Activated T-cell treated with anti-CD3 and anti-CD28 coated beads, Interleukin-2, amount 50 U/mL, for 24 hours (primary cell): ENCODE measurements at places on chromosomes 5 and 9.

GRCh38 chr5:177023303-177023664 is 788 bp downstream of the ZNF346 start:
- DNase-seq: no peak

DNA sequence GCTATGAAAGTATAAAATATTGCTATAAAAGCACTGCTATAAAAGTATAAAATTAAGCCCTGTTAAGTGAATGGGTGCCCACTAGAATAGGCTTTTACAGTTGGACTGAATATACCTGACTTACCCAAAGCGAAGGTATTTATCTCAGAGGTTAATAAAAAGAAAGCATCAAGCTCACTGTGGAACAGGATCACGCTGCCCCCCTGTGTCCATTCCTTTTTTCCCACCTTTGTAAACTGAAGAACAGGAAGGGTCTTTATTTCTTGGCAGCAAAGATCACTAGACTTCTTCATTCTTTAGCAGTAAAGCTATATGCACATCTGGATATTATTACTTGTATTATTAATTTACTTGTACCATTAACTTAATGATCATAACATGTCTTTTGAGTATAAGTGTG is 22.1 kb upstream of the PLPP6 start:
- peak; percentile 39 for DNase-seq

DNA sequence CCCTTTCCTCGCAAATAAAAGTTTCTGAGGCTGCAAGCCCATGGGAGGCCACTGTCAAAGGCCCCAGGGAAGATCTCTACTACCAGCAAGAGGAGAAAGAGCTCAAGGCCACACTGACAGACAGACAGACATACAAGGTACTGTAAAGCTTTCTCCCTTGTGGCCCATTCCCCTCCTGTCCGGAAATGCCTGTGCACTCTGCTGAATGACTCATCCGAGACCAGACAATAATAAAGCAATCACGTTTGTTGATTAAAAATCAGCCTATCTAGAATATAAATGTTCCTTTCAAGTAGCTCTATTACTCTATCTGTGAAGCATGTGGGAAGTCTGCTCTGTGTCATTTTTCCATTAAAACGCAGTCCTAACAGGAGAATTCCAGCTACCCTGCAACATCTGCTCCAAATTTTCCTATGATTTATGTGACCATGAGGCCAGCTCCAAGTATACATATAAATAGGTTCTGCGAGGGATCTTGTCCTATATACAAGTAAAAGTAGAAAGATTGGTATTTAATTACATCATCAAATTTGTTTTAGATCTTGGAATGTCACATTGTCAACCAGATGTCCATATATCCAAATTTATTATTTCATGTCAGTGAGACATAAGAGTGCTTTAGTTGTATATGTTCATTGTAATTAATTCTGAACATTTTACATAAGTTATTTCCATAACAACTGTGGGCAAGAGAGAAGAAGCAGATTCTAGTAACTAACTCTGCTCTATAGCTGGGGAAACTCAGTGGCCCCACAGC is 34.7 kb upstream of the TGFBI start:
- no peak for DNase-seq

- no peak for DNase-seq
Measured at GRCh38 chr9:113179839-113180238, 29.0 kb downstream of the SLC31A2 start.

GRCh38 chr9:99860266-99860665 is 38.6 kb downstream of the NR4A3 start:
- DNase-seq: no peak

DNA sequence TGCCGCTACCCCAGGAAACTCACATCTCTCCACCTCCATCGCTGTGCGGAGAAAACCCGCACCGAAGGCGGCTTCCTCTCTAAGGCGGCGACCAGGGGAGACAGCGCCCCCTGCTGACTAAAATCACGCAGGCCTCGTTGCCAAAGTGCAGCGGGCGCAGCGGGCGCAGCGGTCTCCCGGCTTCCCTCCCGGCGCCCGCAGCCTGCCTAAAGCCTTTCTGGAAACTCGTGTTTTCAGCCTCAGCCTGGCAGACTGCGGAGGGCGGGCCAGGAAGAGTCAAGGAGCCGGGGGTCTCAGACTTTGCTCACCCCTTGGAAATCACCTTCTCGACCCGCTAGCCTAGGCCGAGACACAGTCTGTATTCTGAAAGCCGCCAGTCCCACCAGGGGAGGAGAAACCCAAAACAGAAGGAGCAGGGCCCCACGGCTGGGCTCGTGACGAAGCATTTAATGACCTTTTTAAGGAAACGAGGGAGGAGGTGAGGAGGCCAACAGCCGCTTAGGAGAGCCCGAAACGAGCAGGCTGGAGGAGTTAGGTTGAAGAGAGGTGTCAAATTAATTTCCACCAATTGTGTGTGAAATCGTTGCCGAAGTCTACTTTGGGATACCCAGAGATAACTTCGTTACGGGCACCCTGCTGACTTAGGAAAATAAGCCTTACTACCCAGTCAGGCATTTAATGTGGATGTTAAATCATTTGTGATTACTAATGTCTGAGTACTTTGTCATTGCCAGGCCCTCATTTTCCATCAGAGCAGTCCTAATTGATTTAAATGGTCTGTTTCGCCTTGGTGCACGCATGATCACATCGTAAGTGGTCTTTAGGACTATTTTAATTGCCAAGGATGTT is 7.3 kb upstream of the FOXB2 start:
- DNase-seq: peak; percentile 74

DNA sequence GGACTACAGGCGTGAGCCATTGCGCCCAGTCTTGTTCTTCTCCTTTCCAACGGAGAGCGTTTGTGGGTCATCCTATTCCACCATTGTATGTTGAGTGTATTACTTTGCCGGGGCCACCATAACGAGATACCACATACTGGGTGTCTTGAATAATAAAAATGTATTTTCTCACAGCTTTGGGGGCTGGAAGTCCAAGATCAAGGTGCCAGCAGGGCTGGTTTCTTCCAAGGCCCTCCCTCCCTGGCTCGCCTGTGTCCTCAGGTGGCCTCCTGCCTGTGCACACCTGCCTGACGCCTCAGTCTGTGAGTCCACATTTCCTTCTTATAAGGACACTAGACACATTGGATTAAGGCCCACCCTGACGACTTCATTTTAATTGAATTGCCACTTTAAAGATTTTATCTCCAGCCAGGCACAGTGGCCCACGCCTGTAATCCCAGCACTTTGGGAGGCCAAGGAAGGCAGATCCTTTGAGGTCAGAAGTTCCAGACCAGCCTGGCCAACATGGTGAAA is 175.1 kb downstream of the C9orf50 start:
- DNase-seq: no peak

GRCh38 chr5:2757563-2758351 is 6.3 kb upstream of the IRX2 start:
- no peak for DNase-seq

GRCh38 chr5:99955962-99956361 is 579.2 kb upstream of the FAM174A start:
- no peak for DNase-seq

DNA sequence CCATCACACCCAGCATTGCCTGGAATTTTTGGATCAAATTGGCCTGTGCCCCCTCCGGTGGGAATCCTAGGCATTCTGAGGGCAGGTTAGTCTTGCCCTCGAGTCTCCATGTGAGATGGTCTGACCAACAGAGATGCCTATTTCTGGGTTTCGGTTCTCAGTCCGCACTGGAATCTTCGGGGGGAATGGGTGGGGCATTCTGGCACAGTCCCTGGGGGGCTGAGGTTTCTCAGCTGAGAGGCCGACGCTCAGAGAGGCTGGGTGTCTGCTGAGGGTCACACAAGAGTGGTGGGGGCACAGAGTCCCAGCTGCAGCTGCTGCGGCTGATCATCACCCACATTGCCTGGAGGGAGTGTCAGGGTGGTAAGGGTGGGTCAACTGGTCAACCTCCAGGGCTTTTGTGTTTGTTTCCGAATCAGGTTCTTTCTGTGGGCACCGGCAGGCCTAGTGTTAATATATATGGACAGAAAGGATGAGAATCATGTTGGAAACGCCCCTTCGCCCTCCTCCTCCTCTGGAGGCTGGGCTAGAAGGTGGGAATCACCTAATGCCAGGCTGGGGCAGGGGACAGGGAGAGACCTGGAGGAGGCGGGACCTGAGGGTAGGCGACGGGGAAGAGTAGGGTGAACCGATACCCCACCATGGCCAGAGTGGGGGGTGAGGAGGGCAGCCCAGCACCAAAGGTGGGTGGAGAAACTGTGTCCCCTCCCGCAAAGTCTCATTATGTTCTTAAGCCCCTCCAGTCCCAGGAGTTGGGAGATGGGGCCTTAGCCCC is 149.5 kb upstream of the PHYKPL start:
- no peak for DNase-seq

GRCh38 chr5:90590-91547 is 1.1 kb upstream of the PLEKHG4B start:
- no peak for DNase-seq

DNA sequence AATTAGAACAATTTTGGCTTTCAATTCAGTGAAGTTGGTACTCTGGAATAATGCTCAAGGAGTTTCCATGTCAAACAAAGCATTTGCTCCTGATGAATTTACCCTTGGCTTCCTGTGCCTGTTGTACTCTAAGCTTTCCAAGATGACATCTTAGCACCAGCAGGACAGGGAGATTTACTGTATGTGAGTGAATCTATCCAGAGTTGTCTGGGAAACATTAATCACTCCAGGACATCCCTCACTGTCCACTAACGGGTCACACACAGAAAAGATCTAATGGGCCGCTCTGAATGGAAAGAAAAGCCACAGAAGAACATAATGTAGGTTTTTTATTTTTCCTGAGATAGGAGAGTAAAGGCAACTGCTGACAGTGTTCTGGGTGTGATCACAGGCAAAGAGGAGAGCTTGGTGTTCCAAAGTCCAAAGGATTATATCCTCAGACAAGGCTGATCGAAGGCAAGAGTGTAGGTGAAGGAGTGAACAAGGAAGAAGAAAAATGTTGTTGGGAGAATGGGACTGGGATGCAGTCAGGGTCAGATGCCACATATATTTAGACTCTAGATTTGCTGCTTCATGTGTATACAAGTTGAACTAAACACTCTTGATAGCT is 167.7 kb upstream of the RPS23 start:
- no peak for DNase-seq

DNA sequence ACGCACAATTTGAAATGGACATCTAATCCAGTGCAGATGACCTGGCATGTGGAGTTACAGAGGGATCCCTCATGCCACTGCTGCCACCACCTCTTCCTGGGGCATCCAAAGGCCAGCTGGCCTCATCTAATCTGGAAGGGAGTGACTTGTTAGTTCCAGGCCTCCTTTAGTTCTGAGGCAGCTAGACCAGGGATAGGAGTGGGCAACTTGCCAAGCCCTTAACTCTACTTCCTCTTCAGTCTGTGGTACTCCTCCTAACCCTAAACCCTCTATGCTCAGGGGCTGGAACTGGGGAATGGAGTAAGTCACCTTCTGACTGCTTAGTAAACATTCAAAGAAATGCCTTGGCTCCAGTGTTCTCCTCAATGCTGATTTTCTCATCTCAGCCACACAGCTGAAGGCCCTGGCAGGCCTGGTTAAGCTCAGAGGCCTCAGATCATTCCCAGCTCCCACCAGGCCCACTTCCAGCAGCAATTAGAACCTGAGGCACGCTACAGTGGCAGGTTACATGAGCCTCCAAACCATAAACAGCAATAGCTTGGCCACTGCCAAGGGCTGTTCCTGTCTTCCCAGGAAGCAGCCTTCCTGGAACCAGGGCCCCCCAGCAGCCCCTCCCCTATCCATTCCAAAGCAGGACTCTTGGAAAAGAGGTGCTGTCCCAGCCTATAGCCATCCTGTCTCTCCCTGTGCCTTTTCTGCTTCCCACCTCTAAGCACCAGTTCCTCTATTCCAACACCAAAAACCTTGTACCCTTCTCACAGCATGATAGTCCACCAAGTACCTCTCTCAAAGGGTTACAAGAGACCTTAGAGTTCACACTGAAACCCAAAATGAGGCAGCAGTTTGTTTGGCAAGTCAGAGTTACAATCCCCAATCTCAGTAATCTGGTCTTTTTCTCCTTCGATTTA is 2.0 kb downstream of the EIF4EBP3 start:
- DNase-seq: no peak

DNA sequence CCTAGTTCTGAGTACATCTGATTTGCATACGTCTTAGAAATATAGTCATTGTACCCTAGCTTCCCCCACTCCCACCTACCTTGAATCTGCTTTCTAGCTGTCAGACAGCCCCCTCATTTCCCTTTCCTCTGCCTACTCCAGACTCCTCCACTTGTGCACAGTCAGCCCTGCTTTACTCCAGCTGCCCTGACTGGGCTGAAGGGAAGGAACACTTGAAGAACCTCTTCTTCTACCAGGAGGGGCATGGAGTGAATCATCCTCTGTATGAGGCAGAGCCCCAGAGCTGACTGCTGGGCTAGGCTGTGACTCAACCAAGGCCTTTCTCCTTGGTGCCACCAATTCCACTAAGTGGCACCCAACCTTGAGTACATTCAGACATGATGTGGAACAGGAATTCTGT is 18.1 kb upstream of the ZFR start:
- DNase-seq: peak; percentile 58

DNA sequence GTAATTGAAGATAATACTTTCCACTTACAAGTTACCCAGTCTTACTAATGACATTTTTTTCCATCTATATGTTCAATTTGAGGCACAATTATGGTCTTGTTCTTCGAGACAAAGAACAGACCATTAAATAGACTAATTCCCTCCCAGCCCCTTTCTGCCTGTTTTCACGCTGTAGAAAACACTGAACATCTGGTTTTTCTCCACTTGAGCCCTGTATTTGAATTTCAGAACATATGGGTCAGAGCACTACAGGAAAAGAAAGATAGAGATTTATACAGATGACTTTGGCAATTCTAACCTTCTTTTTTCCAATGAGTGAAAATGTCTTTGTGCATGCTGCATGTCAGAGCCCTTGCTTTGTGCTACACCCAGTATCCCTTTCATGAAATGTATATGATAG is 506.9 kb downstream of the LRRC70 start:
- no peak for DNase-seq

GRCh38 chr5:133581918-133582317 is 30.4 kb downstream of the FSTL4 start:
- no peak for DNase-seq

DNA sequence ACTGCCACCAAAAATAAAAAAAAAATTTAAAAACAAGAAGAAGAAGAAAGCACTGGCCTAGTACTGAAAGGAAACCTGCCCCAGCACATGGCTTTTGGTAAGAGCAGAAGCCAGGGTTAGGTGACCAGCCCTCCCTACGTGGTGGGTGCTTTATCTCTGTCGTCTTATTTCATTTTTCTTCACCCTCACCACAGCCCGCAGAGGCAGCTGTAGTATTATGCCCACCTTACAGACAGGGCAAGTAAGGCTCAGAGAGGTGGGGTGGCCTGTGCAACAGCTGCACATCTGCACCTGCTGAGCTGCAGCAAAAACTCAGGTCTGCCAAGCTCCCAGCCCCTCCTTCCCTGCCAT is 140.8 kb upstream of the LMX1B start:
- DNase-seq: no peak
